ENCODE measurements at places on chromosomes 2 and 18.

DNA sequence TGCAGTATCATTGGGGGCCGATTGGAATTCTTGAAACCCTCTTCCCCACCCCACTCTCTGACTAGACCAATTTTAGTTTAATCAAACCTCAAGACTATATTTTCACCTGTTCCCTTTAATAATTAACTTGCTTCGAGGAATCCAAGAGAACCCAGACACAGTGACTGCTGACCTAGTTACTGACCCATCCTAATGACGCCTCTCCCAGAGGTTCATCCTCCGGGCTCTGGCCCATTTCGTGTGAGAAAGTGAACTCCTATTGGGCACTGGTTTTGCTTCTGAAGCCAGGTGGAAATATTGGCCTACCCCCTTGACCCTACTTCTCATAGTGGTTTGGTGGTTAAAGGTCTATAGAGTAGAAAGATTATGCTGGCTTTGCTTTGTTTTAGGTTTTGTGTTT, 39.9 kb downstream of the RPL37A start:
- no peak for DNase-seq

DNA sequence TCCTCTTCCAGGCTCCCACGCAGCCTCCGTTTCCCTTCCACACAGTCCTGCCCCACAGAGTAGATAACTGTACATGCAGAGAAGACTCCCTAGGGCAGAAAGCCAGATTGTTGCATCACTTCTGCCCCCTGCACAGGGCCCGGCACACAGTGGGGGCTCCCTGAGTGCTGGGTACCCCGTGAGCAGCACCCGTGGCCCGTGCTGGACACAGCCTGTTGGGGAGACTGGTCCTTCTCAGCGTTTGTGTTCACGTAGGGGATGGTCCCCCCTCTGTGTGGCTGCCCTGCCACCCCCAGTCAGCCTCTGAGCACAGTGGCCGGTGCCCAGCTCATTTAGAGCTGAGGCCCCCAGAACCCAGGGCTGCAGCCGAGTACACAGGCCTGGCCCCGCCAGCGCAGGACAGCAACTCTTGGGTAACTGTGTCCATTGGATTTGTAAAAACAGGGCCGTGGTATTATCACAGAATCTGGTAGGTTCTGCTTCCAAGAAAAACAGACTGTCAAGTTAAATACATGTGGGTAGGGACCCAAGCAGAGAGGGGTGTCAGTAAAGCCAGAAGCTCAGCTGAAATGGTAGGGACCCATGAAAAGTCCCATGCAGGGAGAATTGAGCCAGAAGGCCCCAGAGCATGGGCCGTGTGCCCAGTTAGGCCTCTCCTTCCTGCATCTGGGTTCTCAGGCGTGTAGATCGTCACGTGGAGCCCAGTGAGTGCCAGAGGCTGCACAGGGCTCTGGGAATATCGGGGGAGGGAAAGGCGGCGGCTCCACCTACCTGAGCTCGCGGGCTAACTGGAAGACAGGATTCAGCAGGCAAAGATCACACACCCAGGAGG, 257.3 kb downstream of the ATAD2B start:
- DNase-seq = peak; percentile 69

GRCh38 chr18:4854671-4855070, 342.4 kb downstream of the AKAIN1 start:
- DNase-seq = no peak

DNA sequence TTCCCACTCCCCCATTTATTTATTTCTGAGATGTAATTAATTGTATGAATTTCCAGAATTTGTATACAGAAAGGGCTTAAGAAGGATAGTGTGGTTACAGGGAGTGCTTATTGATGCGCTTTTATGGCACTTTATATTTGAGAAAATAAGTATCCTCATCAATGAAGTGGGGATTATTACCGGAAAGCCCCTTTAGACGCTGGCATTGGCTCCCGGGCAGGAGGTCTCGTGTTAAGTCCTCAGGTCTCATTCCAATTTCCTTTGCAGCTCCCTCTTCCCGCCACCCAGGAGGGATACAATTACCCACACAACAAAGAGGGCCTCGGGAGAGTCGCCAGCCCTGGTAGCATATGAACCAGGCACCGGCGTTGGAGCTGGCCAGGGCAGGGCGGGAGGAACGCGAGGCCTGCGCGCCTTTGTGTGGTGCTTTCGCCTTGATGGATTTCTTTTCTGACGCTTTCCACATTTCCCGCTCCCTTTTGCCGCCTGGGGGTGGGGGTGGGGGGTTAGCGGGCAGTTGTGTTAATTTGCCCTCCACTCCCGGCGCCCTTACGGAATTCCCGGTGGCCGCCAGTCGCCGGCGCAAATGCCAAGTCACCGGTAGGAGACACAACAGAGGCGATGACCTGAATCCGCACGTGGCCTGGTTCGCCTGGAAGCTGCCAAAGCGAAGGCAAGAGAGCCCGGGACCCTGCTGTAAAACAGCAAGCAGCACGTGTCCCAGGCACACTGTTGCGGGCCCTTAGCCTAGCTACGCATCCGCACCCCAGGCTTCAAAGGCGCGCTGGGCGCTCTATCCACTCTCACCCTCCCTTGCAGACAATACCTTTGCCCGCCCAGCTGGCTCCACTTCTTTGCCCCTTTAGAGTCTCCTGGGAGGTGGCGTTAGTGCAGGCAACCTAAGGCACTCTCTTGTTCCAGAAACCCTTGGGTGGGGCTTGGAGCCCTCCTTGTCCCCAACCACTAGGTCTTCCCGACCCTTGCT, 3.3 kb downstream of the GAD1 start:
- no peak for DNase-seq

GRCh38 chr18:50287028-50287440, 458 bp downstream of the CXXC1 start:
- DNase-seq = no peak

DNA sequence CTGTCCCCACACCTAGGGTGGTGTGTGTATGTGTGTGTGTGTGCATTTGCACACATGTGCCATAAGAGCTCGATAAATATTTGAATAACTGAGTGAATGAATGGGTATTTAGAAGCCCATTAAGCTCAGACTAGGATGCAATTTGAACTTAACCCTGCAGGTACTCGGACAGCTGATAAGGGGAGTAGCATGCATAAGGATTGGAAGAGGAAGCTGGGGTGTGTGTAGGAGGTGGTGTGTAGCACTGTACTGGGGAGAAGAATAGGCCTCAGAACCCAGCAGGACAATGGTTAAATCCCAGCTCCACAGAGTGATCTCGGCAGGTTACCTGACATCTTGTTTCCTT, 1.8 kb upstream of the KCNF1 start:
- DNase-seq = no peak

GRCh38 chr18:68623342-68623741, 91.6 kb downstream of the TMX3 start:
- peak; percentile 81 for DNase-seq
